B cell (primary cell): ENCODE measurements at places on chromosomes 5 and 9. TPM values are rescaled to one million over a fixed set of nuclear protein-coding genes. Genes with fewer than 3 reads are reported as not detected.

DNA sequence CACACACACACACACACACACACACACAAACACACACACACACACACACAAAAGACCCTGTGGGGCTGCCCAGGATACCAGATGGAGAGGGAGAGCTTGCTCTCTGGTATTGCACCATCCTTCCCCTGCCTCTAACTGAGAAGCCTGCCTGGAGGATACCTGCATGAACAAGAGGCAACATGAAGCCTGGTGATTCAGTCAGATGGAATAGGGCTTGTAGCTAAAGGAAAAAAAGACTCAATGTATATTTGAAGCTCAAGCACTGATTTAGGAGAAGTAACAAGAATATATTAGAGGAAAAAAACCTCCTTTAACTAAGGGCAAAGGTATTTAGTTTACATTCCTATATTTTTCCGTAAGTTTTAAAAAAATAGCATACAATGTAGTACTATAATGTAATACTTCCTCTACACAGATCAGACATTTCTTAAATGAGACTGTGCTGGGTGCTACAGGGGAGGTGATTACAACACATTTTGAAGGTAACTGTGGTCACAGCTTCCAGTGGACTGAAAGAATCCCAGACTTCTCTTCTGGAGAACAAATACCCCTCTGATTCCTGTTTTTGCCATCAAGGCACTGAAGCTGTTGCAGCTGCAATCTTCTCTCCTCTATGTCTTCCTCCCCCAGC lies 169.3 kb downstream of the DCP2 start:
- DNase-seq, result no peak

DNA sequence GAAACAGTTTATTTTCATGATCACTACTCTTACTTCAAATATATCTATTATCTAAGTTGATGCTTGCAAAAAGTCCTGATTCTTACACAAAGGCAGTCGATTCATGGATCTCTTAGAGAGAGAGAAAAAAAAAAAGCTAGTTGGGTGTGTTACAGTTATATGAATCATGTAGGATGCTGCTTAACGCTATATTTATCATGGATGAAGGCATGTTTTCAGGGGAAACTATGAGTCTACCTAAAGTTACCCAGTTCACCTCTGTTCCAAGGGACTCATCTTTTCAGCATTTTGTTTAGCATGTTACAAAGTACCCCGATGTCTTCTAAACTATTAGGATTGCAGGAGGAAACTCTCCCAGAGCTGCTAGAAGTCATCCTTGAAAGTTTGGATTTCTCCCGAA lies 13.5 kb downstream of the TMC1 start:
- no peak for DNase-seq

DNA sequence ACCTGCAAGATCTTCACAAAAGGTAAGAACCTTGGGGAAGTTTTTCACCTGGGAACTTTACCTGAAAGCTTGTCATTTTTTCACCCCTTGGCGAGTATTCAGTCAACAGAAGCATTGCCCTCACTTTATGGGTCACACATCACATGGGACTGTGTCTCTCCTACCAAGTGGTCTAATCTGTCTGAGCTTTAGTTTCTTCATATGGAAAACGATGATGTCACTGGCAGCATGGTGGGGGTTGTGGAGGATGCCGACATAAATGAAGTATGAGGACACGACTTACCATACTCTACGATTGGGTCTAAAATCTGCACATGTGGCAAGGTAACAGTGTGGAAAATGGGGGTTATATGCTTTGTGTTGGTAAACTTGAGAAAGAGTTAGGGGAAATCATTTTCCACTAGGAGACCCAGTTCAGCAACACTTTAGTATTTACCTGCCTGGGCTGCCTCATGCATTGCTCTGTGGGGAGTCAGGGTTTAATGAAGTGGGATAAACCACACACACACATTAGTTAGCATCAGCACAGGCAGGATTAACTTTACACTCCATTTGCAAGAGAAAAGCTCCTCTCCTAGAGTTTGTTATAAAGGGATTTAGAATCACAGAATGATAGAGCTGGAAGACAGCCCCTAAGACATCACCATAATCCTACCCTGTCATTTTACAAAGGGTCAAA lies 19.8 kb upstream of the PAX5 start:
- no peak for DNase-seq

OR1Q1 gene
- polyA plus RNA-seq, result 0.46 TPM in 1 of 2 replicates, not detected in the other

DNA sequence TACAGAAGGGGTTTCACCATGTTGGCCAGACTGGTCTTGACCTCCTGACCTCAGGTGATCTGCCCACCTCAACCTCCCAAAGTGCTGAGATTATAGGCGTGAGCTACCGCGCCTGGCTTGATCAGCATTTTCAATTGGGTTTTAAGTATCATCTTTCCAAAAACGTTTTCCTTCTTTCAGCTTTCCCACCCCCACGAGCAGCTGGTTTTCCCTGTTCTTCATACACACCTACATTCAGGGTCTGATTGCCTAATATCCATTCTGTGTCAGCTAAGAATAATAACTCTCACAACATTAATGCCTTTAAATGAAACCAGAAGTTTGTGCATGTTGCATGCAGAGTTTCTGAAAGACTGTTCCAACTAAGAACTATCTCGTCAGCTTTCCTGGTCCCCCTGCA lies 38.3 kb downstream of the RFK start:
- no peak for DNase-seq

ZNF346 gene
- polyA plus RNA-seq, result 14.1 and 20.2 TPM in 2 replicates
